ENCODE measurements at places on chromosomes 16 and 17.

DNA sequence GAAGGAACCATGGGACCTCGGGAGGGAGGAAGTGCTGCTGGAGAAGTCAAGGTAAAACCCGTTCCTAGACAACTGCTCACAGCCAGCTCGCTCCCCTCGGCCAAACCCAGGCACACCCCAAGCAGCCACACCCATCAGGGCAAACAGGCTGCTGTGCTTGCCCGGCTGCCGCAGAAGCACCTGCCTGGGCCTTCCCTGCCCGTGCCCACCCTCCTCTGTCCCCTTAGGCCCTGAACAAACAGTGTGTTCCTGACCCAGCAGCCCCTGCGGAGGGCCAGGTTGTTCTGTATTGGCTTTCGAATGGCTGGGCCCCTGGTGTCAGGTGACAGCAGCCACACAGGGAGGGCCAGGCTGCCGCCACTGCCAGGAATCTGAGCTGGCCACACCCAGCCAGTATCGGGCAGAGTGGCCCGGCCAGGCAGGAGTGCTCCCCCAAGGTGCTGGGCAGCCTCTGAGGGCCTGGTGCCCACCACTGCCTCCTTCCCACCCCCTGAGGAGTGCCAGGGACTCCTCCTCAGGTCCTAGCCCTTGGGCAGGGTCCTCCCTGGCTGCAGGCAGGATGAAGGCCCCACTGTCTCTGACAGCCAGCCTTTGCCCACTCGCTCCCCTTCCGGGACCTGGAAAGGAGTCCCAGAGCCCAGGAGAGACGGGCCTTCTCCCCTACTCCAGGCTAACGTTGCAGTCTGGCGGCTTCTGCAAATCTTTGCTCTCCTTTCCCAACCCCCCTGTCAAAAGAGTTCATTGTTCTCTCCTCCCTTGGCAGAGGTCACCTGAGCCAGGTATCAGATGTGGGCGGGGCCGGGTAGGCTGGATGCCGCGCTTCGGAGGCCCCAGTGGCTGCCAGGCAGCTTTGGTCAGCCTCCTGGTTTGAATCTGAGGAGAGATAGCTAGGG, 24.0 kb downstream of the LLGL2 start:
- DNase-seq, result no peak

DNA sequence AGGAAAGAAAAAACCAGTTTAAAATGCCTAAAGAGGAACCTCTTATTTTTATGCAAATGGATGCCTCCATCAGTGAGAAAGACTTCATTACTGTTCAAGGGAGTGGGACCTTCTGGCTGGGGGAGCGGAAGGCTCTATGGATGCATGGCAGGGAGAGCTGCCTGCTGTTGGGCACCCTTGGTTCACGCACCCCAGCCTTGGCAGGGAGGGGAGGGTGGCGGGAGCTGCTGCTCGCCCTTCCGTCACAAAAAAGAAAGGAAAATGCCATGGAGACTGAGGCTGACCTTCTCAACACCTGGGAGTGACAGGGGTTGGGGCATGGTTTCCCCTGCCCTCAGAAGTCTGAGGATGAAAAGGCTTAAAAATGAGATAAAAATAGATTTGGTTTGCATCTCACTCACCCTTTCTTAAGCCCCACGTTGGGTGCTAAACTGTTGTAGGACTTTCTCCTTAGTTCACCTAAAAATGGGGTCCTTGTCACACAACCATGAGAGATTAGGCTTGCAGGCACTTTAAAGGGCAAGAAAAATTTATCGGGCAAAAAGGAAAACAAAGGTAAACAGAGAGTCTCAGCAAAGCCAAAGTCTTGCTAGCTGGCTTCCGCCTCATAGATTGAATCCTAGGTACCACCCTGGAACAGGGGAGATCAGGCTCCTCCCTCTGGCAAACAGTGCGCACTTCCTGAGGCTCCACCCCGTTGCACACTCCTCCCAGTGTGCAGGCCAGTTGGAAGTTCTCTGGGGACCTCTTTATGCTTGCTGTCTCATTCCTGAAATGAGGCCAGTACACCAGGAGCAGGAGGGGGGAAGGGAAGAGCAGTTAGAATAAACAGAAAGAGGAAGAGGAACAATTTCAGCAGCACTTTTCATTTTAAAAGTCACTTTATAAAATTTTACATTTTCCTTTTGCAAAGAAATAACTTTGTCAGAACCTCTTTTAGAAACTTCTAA, 31.6 kb downstream of the PHKB start:
- DNase-seq, result no peak

GRCh38 chr16:87856791-87857228, 12.5 kb downstream of the SLC7A5 start:
- no peak for DNase-seq

DNA sequence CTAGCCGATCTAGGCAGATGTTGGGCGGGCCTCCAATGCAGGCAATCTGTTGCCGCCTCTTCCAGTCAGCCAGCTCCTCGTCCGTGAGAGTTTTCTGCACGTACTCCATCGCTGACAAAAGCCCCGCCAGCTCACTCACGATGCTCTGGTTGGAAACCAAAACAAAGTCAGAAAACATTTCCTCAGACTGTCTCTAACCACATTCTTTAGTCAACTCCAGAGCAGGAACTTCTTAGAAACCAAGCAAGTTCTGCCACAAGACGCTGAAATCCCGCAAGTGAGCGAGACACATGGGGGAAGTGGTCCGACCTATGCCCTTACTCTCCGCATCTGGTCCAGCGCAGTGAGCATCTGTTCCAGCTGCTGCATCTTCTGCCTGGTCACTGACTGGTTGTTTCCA, 49.1 kb downstream of the STAT5A start:
- DNase-seq, result peak; percentile 81

DNA sequence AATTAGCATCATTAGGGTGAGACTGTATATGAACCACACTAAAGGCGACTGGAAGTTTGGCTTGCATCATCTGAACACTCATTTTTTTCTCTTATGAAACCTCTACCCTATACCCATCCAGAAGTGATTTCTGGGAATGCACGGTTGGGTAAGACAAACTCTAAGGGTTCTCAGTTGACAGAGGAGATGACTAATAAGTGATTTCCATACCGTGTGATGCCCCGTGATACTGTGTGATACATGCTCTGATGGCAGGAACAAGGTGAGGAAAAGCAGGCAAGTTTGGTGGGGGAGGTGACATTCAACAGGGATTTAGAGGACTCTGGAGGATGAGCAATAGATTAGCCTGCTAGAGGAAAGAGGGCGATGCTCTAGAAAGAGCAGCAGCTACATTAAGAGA, 156.4 kb upstream of the CCL2 start:
- DNase-seq, result no peak

GRCh38 chr16:83031524-83031923, 404.8 kb downstream of the CDH13 start:
- no peak for DNase-seq

DNA sequence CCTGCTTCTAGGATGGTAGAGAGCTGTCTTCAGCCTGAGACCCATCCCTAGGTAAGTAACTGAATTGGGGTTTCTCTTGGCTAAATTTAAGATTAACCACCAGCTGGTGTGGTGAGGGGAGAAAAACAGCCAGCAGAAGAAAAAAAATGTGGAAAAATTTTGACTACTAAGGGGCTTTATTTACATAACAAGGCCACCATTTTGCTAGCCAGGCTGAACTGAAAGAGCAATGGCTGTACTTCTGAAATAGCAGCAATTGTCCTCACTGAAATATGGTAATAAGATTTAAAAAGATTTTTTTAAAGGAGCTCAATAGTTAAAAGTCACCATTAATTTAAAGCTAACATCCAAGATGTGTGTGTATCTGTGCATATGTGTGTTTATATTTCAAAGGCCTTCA, 12.4 kb upstream of the TRIM25 start:
- DNase-seq, result no peak

DNA sequence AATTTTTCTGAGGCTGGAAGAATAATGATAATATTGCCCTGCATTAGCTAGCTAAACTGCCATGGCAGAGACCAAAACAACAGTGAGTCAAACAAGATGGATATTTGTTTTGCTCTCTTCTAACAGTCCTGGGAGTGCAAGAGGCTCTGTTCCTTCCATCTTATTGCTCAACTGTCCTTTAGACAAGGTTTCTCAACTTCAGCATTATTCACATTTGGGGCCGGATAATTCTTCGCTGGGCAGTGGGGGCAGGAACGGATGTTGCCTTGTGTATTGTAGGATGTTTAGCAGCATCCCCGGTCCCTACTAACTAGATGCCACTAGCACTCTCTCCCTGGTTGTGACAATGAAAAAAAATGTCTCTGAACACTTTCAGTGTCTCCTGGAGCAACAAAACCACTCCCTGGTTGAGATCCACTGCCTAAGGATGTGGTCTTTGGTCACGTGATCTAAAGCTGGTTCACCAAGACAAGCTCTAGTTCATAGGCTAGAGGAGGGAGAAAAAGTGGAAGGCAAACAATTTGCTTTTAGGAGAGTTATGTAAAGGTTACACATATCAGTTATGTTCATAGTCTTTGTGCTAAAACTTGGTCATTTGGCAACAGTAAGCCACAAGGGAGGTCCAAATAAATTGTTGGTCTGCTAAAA, 144.4 kb downstream of the PCTP start:
- no peak for DNase-seq

GRCh38 chr17:77375108-77375916, 234.5 kb downstream of the SEC14L1 start:
- DNase-seq, result peak; percentile 12

DNA sequence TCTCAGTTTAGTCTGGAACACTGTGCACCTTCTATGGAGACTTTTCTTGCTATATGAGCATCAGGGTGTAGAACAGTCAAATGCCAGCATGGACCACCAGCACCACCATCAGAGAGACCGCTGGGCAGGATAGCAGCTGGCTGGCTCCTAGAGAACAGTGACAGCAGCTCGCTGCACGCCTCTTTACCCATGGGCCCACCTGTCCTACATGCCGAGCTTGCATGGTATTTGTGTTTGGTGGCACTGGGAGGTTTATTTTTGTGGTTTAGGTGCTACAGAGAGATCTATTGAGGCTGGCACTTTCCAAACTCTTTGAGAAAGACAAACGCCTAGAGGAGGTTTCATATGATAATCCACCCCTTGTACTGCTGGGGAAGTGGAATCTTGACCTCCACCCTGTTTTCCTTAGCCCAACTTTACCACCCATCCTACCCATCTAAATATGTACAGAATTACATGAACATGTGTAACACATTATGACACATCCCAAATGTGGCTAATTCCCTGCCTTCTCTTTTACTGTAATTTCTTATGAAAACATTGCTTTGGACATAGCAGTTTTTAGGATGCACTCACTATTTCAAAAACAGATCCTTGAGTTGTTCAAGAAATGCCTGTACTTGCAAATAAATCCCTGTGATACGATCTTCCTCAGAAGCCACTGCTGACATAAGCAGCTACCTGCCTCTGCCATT, 46.3 kb downstream of the COG7 start:
- DNase-seq, result no peak

- DNase-seq, result no peak
Observed at GRCh38 chr16:85757341-85757822, 6.5 kb upstream of the C16orf74 start.

GRCh38 chr17:18362698-18363100, 651 bp downstream of the SHMT1 start:
- no peak for DNase-seq

GRCh38 chr17:51667706-51668083, 407.3 kb downstream of the UTP18 start:
- DNase-seq, result no peak

DNA sequence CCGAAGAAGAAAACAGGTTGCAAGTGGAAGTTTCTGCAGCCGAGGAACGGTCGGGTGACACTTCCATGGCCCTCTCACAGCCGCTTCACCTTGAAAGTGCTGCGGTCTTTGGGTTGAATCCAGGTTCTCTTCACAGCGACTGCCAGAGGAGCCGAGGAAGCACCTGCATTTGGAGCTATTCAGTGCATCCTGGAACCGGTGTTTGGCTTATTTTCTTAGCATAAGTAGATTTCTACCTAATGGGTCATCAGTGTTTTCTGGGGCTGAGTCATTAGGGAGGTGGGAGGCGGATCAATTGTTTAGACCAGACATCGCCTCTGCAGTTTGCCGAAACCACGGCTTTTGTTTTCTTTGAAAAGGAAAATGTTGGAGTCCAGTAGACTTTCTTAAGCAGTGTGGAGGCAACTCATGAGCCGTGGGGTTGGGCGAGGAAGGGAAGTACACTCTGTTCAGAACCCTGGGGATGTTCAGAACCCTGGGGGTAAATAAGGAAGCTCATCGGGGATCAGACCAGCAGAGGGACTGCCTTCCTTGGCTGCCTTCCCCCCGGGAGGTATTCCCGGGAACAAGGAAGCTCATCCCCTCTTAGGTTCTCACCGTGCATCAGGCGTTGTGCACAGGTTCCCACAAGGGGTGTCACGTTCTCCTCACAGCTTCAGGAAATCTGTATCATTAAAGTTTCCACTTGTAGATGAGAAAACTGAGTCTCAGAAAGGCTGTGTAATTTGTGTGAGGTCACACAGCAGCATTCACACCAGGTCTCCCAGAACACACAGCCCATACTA, 361.5 kb downstream of the SNX29 start:
- DNase-seq, result no peak

DNA sequence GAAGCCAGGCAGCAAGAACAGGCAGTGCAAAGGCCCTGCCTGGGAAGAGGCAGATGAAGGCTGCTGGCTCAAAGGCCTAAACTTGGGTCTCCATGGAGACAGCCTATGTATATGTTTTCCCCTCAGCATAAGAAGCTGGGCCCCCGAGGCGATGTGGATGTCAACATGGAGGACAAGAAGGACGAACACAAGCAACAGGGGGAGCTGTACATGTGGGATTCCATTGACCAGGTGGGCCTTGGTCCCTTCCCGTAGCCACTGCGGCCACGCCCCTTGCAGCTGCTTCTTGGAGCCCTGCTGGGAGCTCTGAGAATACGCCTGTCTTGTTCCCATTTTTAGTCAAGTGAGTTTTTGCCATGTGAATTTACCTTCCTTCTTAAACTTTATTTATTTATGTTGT, 106.0 kb downstream of the SDR42E1 start:
- DNase-seq, result no peak

DNA sequence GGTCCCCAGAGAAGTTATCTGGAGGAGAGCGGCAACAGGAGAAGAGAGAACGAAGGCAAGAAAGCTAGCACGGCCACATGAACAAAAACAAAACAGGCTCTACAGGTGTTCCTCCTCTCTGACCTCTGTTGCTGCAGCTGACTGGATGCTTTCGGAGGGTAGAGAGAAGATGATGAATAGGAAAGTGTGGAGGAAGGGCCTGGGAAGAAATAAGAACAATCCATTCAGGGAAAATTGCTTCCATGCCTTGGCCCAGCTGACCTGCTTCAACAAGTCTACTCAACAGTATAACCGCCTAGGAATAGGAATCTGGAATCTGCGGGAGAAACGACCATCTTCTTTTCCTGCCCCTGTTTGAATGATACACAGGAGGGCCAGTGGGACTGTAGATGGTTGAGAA, 258.5 kb downstream of the ZFHX3 start:
- no peak for DNase-seq

- DNase-seq, result no peak
Observed at GRCh38 chr17:73571511-73572130, 72.6 kb downstream of the SDK2 start.
